HepG2 (cell line): ENCODE measurements at places on chromosomes 4 and X. TPM values are rescaled to one million over a fixed set of nuclear protein-coding genes. Genes with fewer than 3 reads are reported as not detected.

DNA sequence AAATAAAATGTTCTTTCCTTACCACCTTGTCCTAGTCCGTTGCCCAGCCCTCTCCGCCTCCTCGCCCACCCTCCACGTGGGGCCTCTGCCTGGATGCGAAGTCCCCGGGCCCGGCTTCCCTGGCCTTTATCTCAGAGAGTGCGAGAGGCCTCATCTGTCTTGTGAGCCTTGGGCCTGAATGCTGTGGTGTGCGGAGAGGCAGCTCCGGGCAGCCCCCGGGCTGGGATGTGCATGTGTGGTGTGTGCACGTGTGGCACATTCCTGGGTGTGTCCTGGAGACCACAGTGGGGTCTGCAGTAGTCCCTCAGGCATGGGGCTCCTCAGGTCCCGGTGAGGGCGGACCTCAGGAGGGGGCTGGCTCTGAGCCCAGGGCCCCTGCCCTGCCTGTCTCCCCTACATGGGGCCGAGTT is 31.4 kb downstream of the DOK7 start:
- no peak for DNase-seq

GLRA2 gene
- polyA plus RNA-seq: not detected in 2 replicates

DNA sequence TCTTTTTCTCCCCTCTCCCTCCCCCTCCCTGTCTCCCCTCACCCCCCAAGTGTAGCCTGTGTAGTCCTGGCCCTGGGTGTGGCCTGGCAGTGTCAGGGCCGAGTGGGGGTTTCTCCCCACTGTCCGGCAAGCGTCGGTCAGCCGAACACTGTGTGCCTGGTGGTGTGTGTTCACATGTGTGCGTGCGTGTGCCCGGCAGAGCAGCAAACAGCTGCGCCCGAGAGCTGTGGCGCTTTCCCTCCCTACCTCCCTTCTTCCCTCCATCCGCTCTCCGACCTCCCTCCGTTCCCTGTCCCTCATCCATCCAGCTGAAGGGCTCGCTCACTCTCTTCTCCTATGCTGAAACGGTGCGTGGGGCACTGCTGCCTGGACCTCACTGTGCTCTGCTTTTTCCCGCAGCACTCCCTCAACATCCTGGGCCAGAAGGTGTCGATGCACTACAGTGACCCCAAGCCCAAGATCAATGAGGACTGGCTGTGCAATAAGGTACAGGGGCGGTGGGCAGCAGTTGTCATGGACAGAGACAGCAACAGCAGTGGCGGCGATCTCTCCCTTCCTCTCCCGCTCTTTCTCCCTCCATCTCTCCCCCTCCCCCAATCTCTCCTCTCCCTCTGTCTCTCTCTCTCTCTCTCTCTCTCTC is 17.4 kb upstream of the UBA1 start:
- no peak for DNase-seq

USP17L5 gene
- polyA plus RNA-seq: not detected in 2 replicates
